ENCODE measurements at places on chromosomes 4 and X.

GRCh38 chrX:113828470-113828869 is 755.4 kb upstream of the HTR2C start:
- no peak for DNase-seq

DNA sequence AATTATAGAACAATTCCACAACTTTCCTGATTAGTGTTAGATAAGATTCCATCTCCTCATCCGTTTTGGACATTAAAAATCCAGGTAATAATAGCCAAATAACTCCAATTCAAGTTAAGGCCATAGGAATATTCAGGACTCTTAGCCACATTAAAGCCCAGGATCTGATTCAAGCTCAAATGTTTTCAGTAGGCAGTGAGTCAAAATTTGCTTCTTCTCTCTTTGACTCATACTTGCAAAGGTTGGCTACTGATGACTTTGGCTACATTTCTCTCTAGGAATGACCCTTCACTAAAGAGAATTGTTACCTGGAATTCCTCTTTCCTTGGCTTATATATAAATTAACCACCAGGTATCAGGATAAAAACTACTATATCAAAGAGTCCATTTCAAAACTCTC is 354.9 kb upstream of the HS3ST1 start:
- DNase-seq: no peak

- no peak for DNase-seq
These were observed 386.6 kb upstream of the FGF16 start for GRCh38 chrX:77060572-77060971.

GRCh38 chr4:182292612-182293011 is 49.4 kb downstream of the TENM3 start:
- no peak for DNase-seq

- DNase-seq: no peak
These were observed 8.0 kb downstream of the SLC9B1 start for GRCh38 chr4:103011378-103012025.

DNA sequence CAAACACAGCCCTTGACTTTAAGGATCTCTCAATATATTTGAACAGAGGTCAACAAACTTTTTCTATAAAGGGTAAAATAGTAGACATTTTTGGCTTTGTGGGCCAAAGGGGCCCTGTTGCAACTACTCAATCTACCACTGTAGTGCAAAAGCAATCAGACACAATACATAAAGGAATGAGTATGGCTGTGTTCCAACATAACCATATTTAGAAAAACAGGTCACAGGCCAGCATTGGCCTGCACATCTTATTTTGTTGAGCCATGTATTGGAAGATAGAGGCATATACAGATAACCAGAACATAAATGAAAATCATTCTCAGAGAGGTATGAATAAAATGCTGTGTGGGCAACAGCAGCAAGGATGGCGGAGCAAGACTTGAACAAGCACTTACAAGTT is 49.8 kb downstream of the MID1 start:
- DNase-seq: no peak

GRCh38 chr4:177118596-177118995 is 191.1 kb upstream of the NEIL3 start:
- no peak for DNase-seq

DNA sequence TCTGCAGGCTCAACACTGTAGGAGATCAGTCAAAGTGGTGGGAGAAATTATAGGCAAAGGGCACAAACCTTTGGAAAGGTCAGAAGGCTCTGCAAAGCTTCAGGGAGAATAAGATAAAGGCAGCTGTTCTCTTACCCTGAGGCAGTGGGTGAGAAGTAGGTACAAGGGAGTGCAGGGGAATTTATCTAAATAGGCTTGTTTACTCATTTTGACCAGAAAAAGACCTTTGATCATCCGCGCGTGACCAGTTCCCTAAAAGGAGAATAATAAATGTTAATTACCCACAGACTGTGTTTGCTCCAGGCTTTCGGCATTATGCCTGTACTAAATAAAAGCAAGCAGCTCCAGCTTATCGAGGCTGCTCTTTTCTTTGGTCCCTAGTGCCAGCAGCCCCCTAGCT is 9.3 kb downstream of the FGFBP2 start:
- DNase-seq: no peak

DNA sequence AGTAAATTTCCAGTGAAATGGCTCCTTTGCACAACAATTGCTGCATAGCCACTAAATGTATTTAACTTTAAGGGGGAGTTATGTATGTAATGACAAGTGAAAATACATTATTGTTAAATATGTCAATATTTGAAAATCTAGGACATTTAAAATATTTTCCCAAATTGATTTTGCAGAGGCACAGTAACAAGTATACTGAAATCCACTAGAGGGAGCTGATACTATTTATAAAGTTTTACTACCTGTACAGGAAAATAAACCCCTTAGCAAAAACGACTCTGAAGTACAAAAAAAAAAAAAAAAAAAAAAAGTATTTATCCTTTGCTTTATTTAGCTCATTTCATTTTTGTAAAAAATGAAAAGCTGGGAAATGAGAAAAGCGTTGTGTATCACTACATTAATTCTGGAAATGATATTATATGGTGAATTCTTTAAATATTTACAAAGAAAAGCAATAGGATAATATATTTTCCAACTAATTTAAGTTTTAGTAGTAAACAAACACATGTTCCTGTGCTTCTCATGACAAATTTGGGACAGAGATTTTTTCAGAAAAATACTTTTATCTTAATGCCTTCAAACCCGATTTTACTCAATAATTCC is 727.7 kb downstream of the DMD start:
- DNase-seq: no peak

- DNase-seq: no peak
These were observed 186.5 kb downstream of the MSL3 start for GRCh38 chrX:11944501-11944900.

DNA sequence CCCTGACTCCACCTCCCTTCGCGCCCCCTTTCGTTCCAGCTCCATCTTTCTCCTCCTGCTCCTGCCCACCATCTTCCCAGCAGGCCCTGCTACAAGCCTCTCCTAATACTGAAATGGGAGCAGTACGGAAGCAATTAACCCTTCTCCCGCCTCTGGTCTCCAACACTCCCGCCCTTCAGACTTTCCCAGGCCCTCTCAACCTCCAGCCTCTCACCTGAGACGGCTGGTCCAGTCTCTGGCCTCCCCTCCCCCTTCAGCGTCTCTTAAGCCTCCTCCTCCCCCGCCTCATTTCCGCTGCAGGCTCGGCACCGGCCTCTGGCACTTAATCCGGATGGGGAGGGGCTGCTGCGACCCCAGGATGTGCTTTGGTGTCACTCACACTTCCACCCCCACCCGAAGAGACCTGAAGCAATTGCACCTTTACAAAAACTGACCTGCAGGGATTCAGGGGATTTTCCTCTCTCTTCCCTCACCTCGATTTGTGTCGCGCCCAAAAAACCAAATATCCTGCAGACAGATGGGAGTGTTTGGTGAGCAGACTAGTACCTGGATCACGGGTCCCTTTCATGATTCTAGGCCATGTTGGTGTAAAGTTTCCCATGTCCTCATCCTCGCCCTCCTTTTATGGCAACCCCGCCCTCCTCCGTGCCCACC is 657 bp downstream of the TCEAL8 start:
- peak; percentile 76 for DNase-seq

GRCh38 chr4:154205471-154205870 is 286.1 kb downstream of the DCHS2 start:
- no peak for DNase-seq

DNA sequence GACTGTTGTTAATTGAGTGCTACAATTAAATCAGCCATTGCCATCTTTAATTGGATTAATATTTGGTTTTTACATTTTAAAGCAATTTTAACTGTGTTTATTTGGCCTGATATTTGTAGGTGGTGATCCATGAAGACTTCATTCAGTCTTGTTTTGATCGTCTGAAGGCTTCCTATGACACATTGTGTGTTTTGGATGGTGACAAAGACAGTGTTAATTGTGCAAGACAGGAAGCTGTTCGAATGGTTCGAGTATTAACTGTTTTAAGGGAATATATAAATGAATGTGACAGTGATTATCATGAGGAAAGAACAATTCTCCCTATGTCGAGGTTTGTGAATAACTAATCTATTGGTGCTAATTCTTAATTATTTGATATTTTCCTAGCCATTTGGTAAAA is 82.6 kb downstream of the USP9X start:
- DNase-seq: no peak

DNA sequence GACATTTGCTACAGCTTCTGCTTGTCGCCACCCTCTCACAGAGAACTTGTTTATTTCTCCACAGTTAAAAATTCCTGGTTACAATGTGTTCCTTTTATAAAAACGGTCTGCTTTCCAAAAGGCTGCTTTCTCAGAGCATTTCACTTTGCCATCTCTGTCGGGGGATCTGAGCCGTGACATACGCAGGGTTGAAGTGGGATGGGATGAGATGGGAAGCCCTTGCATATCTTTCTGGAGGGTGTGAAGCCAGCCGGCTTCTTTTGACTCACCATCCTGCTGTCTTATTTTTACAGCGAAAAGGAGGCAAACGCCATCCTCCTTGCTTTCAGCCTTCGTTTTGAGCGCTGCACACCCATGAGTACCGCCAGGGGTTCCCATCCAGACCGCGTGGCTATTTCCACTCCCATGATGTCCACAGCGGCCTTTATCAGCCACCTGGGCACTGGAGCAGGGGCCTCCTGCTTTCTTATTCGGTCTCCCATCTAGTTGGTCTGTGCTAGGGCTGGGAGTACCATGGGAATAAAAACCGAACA is 99.8 kb upstream of the GATB start:
- DNase-seq: no peak

DNA sequence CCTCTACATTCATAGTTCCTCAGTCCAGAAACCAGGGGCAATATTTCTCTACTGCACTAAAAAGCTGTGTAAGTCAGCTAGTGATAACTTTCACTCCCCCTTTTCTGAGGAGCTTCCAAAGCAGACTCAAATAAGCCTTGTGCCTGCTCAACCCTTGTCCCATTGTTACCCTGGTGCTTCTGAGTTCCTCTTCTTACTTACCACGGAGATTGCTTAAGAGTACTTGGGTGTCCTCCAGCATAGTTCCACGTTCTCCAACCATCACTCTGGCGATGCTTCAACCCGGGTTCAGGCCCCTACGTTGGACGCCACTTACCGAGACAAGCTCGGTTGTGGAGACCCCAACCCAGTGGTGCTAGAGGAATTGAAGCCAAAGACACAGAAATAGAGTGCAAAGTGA is 71.6 kb downstream of the ADAM29 start:
- no peak for DNase-seq

- no peak for DNase-seq
These were observed 42.9 kb downstream of the EVC start for GRCh38 chr4:5753766-5754528.
